ENCODE measurements at places on chromosomes 5 and 9. TPM values are rescaled to one million over a fixed set of nuclear protein-coding genes. Genes with fewer than 3 reads are reported as not detected.
A peak's percentile ranks its signal among the peaks of the same experiment; 100 is the strongest.

DNA sequence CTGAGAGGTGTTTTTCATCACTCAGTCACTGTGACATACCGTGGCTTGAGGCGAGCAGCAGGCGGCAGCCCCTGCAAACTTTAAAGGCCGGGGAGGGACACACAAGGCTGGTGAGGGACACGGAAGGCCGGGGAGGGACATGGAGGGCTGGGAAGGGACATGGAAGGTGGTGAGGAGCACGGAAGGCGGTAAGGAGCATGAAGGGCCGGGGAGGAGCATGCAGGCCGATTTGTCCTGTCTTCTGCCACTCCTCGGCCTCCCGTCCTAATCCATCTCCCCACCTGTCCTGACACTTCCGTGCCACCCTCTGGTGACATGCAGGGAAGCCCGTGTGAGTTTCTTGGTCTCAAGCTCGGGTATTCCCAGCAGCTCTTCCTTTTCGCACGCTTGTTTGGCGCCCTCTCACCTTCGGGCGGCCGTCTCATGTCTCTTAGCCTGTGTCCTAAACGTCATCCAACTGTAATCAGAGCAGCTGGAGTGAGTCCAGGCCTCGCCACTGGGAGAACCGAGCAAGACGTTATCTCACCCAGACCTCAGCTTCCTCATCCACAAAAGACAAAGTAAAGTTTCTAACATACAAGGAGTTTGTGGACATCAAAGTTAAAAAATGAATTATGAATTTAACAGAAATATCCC lies 126.5 kb downstream of the MRPL36 start:
- DNase-seq, result no peak

Gene CCL21
- not detected for total RNA-seq

DNA sequence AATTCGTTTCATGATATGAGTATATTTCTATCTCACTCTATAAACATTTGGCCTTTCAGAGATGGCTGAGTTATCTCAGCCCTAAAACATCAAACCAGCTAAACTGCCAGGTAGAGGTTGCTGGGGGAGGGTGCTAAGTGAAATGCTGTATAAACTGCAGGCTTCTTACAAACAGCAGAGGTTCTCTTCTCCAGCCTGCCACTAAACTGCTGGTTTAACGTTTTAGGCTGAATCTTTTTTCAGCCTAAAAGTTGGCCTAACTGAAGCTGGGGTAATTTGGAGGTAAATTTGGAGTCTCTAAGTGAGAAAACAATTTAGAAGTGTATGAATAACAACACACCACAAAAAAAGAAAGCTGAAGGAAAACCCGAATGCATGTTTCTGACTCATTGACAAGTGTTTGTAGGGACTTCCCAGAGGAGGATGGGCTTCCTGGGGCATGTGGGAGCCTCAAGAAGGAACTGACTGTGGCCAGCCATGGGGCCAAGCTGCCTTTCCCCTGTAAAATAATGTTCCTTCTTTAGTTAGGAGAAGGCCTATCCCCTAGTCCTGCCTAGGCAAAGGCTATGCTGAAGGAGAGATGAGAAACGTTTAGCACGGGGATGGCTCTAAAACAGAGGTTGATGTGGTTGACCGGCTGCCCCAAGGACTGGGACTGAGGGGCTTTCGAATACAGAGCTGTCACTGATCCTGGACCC lies 44.3 kb downstream of the SLC28A3 start:
- peak; percentile 66 for DNase-seq

Gene COL15A1
- not detected for total RNA-seq

Gene SOX30
- not detected for total RNA-seq

DNA sequence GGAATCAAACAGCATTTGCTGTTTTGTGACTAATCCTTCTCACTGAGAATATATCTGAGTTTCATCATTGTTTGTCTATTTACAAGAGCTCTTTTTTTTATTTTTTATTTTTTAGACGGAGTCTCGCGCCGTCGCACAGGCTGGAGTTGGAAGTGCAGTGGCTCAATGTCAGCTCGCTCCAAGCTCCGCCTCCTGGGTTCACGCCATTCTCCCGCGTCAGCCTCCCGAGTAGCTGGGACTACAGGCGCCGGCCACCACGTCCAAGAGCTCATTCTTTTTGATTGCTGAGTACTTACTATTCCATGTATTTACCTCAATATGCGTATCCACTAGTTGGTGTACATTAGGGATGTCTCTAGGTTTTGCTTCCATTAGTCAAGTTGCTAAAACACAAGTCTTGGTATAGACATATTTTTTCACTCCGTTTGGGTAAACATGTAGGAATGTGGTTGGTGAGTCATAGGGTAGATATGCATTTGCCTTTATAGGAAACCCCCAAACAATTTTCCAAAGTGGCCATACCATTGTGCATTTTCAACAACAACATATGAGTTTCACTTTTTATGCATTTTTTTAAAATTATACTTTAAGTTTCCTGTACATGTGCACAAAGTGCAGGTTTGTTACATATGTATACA lies 1005.0 kb upstream of the CDH10 start:
- DNase-seq, result no peak

- DNase-seq, result no peak
Observed at GRCh38 chr5:82785882-82786509, 291.2 kb downstream of the TMEM167A start.

DNA sequence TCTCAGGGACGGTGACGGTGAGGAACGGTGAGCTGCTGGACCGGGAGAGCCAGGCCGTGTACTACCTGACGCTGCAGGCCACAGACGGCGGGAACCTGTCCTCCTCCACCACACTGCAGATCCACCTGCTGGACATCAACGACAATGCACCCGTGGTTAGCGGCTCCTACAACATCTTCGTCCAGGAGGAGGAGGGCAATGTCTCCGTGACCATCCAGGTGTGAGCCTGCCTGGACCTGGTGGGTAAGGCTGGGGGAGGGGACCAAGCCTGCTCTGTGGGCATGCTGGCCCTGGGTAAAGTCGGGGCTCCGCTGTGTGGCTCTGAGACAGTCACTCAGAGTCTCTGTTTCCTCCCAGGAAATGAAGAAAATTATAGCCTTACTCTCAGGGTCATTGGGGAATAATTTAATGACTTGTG lies 29.3 kb downstream of the CDHR2 start:
- peak; percentile 46 for DNase-seq

- DNase-seq, result no peak
Observed at GRCh38 chr5:17398866-17399835, 98.9 kb upstream of the TAF11L2 start.

DNA sequence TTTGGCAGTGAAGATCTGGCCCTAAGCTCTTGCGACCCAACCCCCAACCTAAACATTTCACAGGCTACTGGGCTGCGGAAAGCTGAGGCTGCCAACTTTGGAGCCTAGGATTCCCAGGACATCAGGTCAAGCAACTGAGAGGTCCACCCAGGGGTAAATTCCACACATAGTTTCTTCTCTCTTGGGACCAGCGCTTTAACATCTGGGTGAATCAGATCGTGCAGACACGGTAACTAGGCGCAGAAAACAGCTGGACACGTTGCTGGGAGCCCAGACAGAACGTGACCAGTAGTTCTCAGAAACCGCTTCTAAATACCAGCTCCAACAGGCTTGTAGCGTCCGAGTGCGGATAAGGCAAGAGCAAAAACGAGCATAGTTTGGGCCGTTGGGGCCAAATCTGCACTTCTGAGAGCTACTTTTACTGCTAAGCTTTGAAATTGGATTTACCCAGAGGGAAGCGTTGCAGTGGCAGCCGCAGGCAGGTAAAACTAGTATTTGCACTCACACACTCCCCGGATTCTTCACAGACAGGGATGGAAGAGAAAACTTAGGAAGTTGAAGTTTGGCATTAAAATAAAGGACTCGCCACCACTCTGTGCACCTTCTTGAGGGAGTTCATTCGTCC lies 11.8 kb downstream of the ITGA1 start:
- peak; percentile 17 for DNase-seq

- no peak for DNase-seq
Observed at GRCh38 chr9:95012902-95013301, 286.4 kb downstream of the AOPEP start.

GRCh38 chr5:138000102-138000723 lies 32.7 kb downstream of the FAM13B start:
- no peak for DNase-seq

Gene PCDHB13
- total RNA-seq, result not detected

DNA sequence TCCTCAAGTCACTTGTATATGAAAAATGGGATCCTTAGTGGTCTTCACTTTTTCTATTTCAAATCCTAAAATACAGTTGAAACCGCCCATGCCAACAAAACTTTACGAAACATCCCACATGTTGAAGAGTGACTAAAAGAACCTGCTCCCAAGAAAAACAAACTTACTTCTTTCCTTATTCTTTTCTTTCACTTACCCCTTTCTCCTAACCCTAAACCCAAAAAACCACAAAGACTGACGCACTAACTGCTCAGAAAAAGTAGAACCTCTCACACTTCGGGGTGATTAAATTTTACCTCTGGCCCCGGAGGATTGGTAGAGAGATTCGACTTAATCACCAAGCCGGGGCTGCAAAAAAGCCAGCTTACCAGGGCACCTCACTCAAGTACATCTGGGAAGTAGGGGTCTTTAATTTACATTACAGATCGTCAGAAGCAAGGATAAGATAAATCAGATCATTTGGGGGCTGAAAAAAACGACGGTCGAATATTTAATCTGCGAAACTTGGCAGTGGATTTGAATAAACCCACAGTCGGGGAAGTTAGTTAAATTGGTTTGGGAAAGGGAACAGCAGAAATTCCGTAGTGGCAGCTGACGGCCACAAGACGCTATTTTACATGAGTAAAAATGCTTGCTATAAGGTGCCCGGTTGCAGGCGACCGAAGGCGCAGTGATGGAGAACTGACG lies 1.3 kb downstream of the CDO1 start:
- DNase-seq, result no peak

- DNase-seq, result no peak
Observed at GRCh38 chr9:132242621-132243155, 80.8 kb downstream of the NTNG2 start.

DNA sequence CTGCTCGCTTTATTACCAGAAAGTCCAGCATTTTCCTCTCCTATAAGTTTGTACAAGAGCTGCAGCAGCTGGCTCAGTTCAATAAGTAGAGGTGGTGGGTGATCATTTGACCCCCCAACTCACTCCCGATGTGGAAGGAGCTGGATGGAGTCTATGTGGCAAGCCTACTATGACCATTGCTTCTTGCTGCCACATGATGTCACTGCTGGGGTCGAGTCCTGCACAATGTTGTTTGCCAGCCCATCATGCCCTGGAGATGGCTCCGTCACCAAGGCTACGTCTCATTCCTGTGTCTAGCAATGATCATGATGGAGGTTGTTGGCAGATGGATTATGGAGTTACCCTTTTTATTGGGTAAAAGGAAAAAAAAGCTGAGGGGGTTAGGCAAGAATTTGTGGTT lies 266.3 kb downstream of the PSAT1 start:
- DNase-seq, result no peak

GRCh38 chr9:13278368-13279246 lies 885 bp downstream of the MPDZ start:
- no peak for DNase-seq

Gene GLRA1
- not detected for total RNA-seq

Gene PDE4D
- total RNA-seq, result 40.7 TPM

DNA sequence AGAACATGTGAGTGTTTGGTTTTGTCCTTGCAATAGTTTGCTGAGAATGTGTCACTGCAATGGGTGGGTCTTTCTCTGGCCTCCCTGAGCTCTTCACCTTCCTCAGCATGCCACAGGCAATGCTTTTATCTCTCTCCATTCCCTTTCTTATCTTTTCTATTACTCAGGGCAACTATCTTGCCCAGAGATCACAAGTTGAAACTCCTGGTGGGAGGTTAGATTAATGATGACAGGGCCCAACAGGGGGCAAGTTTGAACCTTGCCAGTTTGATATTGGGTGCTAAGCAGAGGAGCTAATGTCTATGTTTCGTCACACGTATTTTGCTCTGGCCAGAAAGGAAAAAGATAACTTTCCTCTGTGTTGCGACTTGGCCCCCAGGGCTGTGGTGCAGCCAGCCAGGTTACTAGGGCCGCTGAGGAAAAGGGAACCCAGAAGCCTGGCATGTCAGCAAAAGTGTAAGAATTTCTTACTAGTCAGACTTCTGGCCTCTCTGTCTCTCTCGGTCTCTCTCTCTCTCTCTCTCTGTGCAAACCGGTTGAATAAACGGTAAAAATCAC lies 299.3 kb upstream of the POU5F2 start:
- no peak for DNase-seq

DNA sequence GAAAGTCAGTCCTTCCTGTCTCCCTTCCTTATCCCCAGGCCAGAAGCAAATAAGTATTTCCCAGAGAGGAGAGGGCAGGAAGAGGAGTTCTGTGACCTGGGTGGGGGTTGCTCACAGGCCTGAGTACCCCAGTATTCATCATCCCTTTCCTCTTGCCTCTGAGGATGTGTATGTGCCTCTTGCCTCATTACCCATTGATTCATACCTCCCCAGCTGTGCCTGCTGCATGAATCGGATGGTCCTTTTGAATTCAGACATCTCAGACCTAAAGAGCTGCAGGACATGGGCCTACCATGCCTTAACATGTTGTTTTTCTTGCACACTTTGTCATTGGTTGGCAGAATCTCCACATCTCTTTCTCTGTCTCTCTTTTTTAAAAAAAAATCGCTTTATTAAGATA lies 112.8 kb upstream of the SHB start:
- no peak for DNase-seq

GRCh38 chr9:120714846-120715388 lies 647 bp upstream of the MEGF9 start:
- no peak for DNase-seq

- no peak for DNase-seq
Observed at GRCh38 chr5:45648744-45649143, 47.4 kb downstream of the HCN1 start.

Gene ANKRD33B
- 10.2 TPM for total RNA-seq

Gene AGTPBP1
- total RNA-seq, result 31.9 TPM

Gene EGFLAM
- not detected for total RNA-seq

- no peak for DNase-seq
Observed at GRCh38 chr5:154191467-154192261, 1.1 kb downstream of the GALNT10 start.

GRCh38 chr9:64773491-64773931 lies 511.5 kb downstream of the FOXD4L5 start:
- no peak for DNase-seq

DNA sequence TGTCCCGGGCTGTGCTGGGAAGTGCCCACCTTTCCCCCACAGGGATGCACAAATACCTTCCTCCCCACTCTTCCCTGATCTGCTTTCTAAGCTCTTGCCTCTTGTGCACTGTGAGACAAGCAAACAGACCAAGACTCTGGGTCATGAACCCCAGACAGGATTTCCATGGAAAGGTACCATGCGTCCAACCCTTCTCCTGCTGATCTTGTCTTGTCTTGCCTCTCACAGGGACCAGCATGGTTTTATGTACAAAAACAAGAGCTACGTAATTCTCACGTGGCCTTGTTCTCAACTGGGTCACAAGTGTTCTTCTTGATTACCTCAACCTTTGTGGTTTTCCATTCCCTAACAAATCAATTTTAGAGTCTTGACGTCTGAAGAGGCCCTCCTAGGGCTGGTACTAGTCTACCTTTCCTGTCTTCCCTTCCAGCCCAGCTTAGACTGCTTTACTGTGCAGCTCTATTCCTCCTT lies 176.5 kb upstream of the MAP3K1 start:
- DNase-seq, result no peak
